ENCODE measurements at places on chromosomes 4 and X. TPM values are rescaled to one million over a fixed set of nuclear protein-coding genes. Genes with fewer than 3 reads are reported as not detected.

DNA sequence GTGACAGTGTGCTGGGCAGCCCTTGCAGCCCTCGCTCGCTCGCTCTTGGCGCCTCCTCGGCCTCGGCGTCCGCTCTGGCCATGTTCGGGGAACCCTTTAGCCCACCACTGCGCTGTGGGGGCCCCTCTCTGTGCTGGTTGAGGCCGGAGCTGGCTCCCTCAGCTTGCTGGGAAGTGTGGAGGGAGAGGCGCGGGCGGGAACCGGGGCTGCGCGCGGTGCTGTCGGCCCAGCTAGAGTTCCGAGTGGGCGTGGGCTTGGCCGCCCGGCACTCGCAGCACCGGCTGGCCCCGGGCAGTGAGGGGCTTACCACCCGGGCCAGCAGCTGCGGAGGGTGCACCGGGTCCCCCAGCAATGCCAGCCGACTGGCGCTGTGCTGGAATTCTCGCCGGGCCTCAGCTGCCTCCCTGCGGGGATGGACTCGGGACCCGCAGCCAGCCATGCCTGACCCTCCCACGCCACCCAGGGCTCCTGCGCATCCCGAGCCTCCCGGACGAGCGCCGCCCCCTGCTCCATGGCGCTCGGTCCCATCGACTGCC is 770.1 kb upstream of the GALNTL6 start:
- no peaks in the 10 kb centered on the region for H3K27me3 ChIP-seq
- H3K4me1 ChIP-seq: peaks cover 6% of the 10 kb centered on the region
- H3K27ac ChIP-seq: no peak overlapping the region
- DNase-seq: no peak
- no peaks in the 10 kb centered on the region for H3K36me3 ChIP-seq
- no peak overlapping the region for H3K4me3 ChIP-seq

DNA sequence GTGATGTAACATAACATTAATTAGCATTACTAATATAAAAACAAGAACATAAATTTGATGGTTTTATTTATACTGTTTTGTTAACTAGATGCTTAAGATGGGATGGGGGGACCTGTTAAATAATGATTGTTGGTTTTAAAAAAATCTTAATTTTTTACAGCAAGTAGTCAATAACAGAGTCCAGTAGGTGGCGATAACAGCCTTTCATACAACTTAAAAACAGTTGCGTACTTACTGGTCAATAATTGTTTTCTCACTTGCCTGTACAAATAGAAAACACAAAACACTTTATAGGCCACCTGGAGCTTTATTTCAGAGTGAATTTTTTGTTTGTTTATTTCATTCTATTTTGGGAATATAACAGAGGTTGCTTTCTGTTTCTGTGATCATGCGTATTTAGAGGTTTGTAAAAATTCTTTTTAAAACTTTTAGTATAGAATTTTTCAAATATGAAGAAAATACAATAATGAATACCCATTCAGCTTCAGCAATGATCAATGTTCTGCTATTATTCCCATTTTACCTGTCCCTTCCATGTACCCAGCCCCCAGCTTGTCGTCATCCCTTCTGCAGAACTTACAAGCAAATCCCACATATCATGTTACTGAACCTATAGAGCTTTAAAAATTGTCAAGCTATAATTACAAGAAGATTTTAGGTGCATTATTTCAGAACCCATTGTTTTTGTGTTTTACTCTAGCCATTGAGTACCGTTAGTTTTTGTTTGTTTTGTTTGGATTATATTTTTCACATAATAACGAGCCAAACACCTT is 97.1 kb downstream of the MRPL1 start:
- no peaks in the 10 kb centered on the region for H3K27me3 ChIP-seq
- H3K4me3 ChIP-seq: no peak overlapping the region
- DNase-seq: no peak
- peaks cover 3% of the 10 kb centered on the region for H3K4me1 ChIP-seq

The ART3 gene
- total RNA-seq: 5.0 TPM

DNA sequence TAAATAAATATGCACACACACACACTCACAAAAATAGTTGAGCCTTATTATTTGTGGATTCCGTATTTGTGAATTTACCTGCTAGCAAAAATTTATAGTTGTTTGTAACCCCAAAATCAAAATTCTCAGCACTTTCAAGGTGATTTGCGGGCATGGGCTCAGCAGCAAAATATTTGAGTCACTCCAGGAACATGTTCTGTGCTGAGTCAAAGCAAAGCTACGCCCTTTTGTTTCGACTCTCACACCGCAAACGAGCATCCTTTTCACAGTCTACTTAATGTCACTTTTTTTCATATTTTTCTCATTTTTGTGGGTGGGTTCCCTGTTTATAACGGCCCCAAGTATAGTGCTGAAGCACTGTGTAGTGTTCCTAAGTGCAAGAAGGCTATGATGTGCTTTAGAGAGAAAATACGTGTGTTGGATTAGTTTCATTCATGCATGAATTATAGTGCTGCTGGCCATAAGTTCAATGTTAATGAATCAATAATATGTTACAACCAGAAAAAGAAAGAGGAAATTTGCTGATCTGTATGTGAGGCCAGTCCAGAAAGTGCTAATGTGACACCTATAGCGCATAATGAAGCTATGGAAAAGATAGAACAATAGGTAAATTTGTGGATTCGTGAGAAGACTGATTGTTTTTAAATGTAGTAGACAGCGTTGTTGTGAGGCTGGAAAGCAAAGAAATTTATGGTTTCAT is 723.2 kb upstream of the AGA start:
- no peaks in the 10 kb centered on the region for H3K27me3 ChIP-seq
- H3K36me3 ChIP-seq: peaks cover 2% of the 10 kb centered on the region
- peaks cover 1% of the 10 kb centered on the region for H3K4me1 ChIP-seq
- DNase-seq: no peak

The NIPAL1 gene
- total RNA-seq: 21.1 TPM

All from progenitor cell of endocrine pancreas (in vitro differentiated cells).